Naive thymus-derived CD4-positive, alpha-beta T cell (primary cell): ENCODE measurements at places on chromosomes 3 and 15. TPM values are rescaled to one million over a fixed set of nuclear protein-coding genes. Genes with fewer than 3 reads are reported as not detected.

DNA sequence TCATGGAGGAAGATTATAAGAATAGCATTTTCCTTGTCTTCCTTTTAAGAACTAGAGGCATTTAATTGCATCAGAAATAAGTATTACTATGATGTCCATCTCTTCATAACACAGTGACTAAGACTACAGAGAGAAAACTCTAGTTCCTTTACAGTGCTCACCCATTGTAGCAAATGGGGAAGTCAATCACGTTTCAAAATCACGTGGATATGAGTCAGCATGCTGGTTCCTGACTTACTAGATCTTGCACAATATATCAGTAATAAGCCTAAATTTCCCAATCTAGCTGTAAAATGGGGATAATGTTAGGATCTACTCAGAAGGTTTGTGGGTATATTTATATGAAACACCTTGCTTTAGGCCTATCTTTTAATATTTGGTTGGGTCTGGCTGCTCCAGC lies 254.8 kb upstream of the EOMES start:
- H3K27ac ChIP-seq: no peak overlapping the region
- no peaks in the 10 kb centered on the region for H3K27me3 ChIP-seq
- DNase-seq: no peak
- no peak overlapping the region for H3K4me3 ChIP-seq
- no peaks in the 10 kb centered on the region for H3K4me1 ChIP-seq
- no peaks in the 10 kb centered on the region for H3K36me3 ChIP-seq

DNA sequence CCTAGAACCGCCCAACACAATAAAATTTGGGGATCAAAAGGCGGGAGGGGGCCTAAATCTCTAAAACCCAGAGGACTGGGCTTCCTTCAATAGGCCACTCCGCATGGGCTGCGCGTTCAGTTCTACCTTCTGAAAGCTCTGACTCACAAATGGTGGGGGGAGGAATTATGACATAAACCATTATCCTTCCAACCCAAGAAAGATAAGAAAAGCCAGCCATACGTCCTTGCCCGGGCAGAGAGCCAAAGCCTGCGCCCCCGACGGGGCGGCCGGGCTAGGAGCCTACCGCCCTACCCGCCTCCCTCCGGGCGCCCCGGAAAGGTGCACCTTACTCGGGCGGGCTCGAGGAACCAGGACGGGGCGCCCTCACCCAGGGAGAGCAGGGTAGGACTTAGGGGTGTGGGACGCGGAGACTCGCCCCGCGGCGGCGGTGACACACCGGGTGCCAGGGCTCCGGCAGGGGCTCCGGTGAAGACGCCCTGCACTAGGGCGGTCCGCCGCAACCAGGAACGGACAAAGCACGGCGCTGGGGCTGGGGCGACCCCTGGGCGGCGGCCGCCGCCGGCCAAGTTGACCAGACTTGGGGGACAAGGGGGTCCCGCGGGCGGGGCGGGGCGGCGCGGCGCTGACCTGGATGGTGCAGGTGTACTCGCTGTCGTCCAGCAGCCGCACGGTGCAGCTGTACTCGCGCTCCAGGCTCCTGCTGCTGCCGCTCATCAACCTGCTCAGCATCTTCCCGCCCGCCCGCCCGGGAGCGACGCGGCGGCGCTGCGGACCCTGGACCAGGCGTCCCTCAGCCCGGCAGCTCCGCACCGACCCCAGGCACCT lies 534 bp downstream of the FRMD5 start:
- H3K36me3 ChIP-seq: no peaks in the 10 kb centered on the region
- no peak overlapping the region for H3K27ac ChIP-seq
- peak overlapping the region; percentile 67 for H3K4me3 ChIP-seq
- DNase-seq: peak; percentile 32
- peaks cover 4% of the 10 kb centered on the region for H3K4me1 ChIP-seq

The ANKDD1A gene
- 2.0 and 3.3 TPM in 2 replicates for total RNA-seq

- H3K27me3 ChIP-seq: no peaks in the 10 kb centered on the region
- H3K36me3 ChIP-seq: no peaks in the 10 kb centered on the region
- no peak overlapping the region for H3K27ac ChIP-seq
- no peak for DNase-seq
Measured at GRCh38 chr15:81056304-81056703, 55.6 kb downstream of the TLNRD1 start.
